Stimulated activated CD8-positive, alpha-beta memory T cell treated with anti-CD3 and anti-CD28 coated beads, Interleukin-12 subunit alpha, Interleukin-12 subunit beta, amount 100 ng/mL, for 4 hours (primary cell): ENCODE measurements at places on chromosomes 12 and 14.

GRCh38 chr12:120260607-120261006, 4.9 kb downstream of the PXN start:
- no peak for DNase-seq

DNA sequence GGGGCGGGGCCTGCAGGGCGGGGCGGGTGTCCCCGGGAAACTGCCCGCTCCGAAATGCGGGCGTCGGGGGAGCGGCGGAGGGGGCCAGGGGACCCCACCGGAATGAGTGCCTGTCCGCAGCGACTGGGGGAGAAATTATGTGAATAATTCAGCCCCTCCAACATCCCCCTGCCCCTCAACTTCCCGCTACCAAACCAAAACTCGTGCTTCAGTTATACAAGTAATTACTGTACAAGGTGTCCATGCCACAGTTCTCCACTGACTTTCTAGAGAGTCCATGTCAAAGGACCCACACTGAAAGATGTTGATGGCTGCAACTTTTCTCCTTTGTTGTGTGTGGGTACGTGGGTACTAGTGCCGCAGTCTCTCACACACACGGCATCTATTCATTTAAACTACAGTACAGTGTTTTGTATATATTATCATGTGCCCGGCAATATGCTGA, 414 bp upstream of the CDK17 start:
- no peak for DNase-seq

GRCh38 chr12:5094551-5094950, 50.9 kb downstream of the KCNA5 start:
- no peak for DNase-seq

DNA sequence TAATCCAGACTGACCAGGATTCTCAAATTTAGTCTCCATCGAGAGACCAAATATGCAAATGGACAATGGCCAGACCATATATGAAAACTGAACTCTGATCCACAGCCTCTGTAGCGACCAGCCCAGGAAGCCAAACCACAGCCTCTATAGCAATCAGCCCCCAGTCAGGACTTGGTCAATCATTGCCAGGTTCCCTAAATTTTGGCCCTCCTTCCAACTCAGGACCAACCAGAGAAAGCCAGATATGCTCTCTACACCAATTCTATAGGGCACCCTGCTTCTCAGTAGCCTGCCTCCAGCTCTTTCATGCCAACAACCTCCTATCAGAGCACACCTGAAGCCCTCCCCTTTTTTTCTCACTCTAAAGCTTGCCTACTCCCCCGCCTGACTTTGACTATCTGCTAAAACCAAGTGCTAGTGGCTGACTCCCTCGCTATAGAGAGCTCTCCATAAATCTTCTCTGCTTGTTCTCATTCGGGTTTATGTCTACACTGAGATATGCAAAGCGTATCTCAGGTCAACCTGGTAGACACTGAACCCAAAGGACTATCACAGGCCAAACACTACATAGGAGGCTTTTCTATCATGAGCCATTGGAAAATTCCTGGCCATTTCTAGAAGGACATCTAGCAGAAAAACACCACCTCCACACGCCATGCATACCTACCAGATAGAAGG, 110.5 kb upstream of the FUT8 start:
- no peak for DNase-seq

DNA sequence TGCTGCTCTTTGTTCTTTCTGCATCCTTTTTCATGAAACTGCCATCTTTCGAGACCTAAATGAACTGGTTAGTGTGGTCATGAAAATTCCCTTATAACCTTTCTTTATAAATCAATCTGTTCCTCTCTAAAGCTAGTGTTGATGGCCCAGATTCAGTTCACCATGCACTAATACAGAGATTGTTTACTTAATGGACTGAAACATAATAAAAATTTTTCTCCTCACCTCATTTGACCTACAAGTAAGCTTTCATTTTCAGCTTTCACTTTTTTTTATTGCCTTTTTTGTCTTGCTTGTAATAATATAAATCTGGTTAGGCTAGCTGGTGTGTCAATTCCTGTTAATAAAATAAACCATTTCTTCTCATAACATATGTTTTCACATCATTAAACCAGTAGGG, 183.8 kb downstream of the CCDC59 start:
- no peak for DNase-seq

- DNase-seq: no peak
Observed at GRCh38 chr12:108793756-108794441, 62.6 kb upstream of the CORO1C start.

GRCh38 chr14:61761557-61761956, 663 bp upstream of the SNAPC1 start:
- DNase-seq: no peak

GRCh38 chr12:7106082-7106481, 2.9 kb downstream of the C1RL start:
- no peak for DNase-seq

DNA sequence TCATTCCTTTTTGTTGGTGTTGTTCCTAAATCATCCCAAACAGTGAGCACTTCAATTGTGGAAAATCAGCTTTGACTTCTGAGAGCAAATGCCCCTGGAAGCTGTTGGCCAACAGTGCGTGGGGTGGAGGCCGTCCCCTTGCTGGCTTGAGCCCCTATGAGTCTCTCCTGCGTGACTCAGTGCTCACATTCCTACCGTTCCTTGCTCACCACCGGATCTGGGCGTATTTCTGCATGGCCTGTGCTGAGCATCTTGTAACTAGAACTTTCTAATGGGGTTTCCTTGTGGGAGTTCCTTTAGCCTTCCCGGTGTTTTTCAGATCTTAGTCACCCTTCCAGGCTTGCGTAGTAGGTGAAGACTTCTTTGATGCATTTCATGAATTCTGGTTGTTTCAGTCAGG, 14.7 kb downstream of the SERPINA1 start:
- no peak for DNase-seq

DNA sequence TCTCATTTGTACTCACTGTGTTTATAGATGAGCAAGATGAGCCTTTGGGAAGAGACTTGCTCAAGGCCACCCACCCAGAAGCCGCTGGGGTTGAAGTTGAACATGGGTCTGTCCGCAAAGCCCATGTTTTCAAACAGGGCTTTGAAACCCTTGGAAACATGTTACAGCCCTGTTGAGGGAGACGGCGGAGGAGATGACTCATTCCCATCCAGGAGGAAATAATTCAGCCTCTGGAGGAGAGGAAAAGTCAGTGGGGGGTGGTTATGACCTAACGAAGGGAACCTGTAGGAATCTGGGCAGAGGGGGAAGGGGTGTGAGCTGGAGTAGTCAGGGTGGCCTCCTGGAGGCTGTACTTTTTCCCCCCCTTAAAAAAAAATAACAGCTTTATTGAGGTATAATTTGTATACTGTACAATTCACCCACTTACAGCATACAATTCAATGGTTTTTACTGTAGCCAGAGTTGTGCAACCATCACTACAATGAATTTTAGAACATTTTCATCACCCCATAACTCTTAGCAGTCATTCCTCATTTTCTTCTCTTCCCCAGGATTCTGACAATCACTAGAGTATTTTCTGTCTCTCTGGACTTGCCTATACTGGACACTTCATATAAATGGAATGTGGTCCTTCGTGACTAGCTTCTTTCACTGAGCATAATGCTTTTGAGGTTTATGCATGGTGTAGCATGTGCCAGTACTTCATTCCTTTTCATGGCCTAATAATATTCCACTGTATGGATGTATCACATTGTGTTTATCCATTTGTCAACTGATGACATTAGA, 1.9 kb upstream of the RIN3 start:
- DNase-seq: no peak

GRCh38 chr12:75704664-75705063, 193.3 kb upstream of the KRR1 start:
- DNase-seq: no peak

DNA sequence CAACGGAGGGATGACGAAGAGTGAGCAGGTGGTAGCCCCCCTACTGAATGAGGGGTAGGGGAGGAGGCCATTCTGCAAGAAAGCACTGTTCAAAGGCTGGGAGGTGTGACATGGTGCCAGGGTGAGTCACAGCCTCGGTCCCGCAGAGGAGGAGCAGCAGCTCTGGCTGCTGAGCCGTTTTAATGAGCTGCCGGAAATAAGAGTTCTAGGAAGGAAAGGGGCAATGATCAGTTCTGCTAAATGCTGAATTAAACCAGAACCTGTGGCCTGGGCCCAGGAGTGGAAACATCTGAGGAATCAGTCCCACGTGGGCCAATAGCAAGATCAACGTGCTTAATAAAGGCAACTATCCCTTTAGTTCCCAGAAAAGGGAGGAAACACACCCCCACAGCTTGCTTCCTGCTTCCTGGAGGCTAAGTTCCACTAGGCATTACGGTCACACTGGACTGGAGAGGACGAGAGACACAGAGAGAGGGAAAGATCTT, 3.6 kb downstream of the ABCD4 start:
- no peak for DNase-seq

- no peak for DNase-seq
Observed at GRCh38 chr14:68342216-68342763, 450.6 kb downstream of the ZFP36L1 start.

GRCh38 chr12:71786829-71787228, 32.2 kb downstream of the RAB21 start:
- DNase-seq: no peak

DNA sequence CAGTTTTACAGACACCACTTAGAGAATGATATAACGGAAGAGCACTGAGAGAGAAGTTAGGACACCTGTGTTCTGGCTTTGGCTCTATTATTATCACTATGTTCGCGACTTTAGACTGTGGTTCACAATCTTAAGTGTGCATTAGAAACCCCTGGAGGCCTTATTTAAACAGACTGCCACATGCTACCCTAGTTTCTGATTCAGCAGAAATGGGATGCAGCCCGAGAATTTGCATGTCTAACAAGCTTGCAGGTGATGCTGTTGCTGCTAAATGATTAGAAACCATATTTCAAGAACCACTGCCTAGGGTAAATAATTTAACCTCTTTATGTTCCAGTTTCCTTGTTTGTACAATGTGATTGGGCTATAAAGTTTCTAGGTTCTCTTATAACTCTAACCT, 3.6 kb upstream of the RAD51AP1 start:
- no peak for DNase-seq

DNA sequence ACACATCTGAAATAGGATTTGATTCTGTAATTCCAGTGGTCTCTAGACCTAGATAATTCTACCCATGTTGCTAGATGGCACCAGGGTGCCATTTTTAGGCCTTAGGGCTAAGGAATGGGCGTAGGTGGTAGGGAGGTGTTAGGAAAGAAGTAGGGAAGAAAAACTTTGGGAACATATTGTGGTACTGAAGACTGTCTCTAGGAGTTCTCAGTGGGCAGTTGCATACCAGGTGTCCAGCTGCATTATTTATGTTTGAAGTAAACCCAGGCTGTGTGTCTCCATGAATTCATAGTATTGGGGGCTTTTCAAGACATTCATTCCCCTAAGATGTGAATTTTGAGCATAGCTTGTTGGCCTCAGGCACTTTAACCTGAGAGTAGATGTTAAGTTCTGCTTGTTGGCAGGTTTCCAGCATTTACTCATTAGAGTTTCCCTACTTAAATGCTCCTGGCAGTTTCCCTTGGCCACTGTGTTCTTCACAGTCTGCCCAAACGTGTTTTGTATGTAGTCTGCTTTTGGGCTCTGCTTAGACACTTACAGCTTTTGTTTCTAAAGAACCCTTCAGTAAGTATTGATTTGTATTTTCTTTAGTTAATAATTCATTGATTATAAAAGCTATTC, 31.5 kb upstream of the CCT2 start:
- DNase-seq: no peak

GRCh38 chr14:92585981-92586937, 72.7 kb downstream of the RIN3 start:
- DNase-seq: no peak

DNA sequence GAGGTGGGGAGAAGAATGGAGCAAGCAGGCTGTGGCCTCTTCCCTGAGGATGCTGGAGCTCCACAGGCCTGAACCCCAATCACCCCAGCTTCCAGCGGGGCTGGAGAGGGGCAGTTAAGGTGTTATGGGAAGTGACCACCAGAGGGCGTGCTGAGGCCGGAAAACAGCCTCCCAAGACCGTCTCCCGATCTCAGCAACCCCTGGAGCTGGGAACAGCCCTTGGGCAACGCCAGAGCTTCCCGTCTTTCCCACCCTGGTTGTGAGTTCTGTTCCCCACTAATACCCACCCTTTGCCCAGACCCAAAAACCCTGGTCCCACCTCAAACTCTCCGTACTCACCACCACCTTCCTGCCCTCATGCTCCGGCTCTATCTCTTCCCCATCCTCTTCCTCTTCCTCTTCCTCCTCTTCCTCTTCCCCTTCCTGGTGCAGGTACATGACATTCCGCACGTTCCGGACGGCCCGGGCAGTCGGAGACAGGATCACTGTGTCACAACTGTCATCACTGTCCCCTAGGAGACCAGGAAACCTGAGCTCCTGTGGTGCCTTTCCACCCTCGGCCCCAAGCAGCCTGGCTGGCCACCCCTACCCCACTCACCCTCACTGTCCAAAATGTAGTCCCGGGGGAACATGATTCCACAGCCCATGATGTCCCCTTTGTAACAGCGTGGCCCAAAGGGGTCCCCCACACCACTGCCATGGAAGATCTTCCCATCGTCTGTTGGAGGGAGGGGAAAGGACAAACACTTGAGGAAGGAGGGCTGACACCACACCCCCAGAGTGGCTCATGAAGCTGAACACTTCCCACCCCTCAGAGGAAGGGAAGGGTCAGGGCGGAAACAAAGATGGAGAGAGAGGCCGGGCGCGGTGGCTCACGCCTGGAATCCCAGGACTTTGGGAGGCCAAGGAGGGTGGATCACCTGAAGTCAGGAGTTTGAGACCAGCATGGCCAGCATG, 12.9 kb downstream of the SPRYD3 start:
- peak; percentile 25 for DNase-seq

DNA sequence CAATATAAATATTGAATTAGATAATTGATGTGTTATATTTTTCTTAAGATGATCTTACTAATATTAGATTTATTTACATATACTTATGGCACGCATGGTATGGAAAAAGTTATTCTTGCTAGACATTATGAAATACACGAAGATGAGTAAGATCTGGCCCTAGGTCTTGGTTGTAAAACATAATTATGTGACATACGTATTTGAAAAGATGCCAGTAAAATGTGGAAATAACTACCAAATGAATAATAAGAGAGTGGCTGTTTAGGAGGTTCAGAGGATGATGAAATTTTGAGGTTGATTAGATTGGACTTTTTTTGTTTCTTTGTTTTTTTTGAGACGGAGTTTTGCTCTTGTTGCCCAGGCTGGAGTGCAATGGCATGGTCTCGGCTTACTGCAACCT, 41.3 kb downstream of the FANCM start:
- DNase-seq: no peak

DNA sequence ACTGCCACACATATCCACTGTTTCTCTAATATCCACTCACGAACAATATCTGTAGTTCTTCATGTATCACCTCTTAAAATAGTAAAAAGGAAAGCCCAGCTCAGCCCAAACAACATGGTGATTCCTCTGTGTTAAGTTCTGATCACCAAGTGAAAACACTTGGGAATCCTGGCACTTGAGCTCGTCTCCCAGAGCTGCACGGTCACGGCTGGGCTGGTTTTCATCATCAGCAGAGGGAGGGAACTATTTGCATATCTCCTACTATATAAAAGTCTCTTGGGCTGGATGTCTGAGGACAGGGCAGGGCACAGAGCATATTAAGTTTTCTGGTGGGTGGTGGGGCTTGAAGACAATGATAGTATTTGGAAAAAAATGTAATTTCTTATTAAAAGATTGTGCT, 870.6 kb downstream of the TMEM121 start:
- DNase-seq: no peak
